ENCODE measurements at places on chromosomes 11 and 22. TPM values are rescaled to one million over a fixed set of nuclear protein-coding genes. Genes with fewer than 3 reads are reported as not detected.
A peak's percentile ranks its signal among the peaks of the same experiment; 100 is the strongest.

DNA sequence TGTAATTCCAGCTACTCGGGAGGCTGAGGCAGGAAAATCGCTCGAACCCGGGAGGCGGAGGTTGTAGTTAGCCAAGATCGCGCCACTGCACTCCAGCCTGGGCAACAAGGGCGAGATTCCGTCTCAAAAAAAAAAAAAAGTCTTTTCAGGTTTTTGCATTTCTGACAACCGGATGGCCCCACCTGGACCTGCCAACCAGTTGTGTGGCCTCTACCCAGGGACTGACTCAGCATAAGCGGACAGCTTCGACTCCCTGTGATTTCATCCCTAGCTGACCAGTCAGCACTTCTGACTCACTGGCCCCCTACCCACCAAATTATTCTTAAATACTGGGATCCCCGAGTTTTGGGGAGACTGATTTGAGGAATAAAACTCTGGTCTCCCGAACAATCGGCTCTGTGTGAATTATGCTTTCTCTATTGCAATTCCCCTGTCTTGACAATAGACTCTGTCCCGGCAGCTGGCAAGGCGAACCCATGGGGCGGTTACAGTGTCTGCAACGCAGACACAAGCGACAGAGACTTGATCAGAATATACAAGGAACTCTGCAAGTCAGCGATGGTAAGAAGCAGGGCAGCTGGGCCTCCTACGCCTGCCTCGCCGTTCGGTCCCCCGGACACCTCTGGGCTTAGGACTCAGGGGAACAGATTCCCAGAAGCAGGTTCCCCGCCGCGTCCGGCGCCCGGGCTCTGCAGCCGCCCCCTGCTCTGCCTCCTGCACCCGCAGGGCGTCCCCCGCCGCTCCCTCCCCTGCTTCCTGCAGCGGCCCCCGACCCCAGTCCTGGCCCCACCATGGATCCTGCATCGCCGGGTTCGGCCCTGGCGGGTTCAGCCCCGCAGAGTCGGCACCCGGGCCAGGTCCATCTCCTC is 741 bp upstream of the TALDO1 start:
- DNase-seq = no peak

DNA sequence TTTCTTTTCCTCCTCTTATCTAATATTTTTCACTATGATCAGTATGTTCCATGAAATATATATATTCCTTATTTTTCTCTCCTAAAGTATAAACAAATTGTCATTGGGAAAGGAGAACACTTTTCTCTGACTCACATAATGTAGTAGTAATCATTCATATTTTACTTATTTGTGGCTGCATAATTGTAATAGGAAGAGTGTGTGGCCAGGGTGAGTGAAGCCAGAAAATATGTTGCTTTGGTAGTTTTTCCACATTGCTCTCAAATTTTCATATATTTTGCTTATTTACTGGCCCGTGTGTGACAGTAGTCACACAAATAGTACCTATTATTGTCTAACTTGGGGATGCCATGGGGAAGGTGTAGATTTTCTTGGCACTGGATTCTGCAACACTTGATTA is 172.1 kb downstream of the DYNC2H1 start:
- no peak for DNase-seq

DNA sequence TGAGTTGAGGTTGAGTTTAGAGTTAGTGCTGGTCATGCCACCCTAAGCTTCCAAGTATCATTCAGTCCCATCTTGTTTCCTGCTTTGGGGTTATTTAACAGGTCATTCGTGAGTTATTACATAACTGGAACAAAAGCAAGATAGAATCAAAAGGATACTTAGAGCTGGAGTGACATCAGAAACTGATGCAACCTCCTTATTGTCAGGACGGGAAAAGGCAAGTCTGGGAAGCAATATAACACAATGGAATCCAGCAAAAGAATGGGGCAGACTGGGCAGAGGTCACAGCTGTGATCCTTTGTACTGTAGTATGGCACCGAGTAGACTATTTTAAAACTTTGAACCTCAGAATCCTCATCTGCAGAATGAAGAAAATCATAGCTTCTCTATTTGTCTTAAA is 4.4 kb upstream of the PRSS23 start:
- DNase-seq = no peak

DNA sequence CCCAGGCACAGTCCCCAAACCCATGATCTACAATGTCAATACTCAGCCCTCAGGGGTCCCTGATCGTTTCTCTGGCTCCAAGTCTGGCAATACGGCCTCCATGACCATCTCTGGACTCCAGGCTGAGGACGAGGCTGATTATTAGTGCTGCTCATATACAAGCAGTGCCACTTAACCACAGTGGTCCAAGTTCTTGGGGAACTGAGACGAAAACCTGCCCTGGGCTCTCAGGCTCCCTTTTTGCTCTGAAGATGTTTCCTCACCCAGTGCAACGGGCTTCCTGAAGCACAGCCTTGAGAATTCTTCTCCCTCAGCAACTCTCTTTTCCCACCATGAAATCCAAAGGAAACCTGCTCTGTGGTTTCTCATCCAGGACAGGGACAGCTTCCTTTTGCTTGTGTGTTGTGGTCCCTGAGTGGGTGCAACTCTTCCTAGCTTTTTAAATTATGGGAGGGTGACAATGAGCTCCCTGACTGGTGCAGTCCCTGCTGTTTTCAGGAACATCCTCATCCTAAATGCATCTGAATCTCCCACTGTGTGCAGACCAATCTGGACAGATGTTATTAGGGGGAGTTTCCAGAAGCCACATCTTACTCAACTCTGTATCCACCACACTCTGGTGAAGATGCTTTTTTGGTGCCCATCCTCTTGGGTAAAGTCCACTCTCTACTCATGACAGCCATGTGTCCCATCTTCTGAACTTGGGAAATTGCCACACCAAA is 30.6 kb upstream of the IGLL5 start:
- no peak for DNase-seq

DNA sequence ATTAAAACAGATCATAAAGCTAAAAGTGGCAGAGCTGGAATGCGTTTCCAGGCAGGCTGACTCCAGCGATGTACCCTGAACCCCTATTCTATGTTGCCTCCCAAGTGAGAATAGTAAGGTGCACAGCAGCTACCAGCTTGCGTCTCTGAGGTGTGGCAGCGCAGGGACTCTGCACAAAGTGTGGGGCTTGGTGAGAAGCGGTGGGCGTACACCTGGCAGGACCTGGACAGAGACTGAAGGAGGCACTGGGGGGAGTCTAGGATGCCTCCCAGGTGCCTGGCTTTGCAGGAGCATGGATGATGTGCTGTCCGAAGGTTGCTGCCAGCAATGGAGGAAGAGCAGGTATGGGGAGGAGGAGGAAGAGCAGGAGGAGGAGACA is 42.9 kb downstream of the AMPD3 start:
- no peak for DNase-seq

- DNase-seq = peak; percentile 18
Measured at GRCh38 chr11:116193321-116194131, 579.3 kb downstream of the BUD13 start.

The GRIK4 gene
- 0.52 TPM for total RNA-seq

DNA sequence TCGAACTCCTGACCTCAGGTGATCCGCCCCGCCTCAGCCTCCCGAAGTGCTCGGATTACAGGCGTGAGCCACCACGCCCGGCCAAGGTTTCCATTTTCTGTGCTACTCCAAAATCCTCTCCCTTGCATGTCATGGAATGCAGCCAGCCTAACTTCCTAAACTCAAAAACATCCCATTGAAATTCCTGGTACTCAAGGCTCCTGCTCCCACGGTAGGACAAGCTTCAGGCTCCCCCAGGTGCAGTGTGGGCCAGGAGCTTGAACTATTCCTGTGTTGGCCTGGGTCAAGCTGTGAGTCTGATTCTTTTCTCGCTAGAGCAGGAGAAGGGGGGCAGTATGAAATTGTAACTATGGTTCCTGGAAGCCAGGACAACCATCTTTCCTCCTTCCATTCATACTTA is 97.1 kb downstream of the RPL27A start:
- DNase-seq = no peak

DNA sequence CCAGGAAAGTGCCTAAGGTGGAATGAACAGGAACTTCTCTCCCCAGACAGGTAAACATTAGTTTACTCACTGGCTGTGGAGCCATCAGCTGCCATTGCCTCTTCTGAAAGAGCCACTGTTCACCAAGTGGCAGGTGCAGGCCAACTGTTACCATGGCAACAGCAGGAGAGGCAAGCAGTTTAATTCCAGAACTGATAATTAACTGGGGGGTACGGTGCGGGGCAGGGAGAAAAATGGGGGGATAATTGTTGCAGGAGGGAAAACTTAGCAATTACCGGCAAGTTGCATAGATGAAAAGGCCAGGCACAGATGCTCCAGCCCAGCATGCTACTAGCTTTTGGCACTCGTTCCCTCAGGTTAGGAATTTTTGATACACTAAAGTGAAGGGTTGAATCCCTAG is 85.1 kb downstream of the TRIM44 start:
- peak; percentile 34 for DNase-seq

DNA sequence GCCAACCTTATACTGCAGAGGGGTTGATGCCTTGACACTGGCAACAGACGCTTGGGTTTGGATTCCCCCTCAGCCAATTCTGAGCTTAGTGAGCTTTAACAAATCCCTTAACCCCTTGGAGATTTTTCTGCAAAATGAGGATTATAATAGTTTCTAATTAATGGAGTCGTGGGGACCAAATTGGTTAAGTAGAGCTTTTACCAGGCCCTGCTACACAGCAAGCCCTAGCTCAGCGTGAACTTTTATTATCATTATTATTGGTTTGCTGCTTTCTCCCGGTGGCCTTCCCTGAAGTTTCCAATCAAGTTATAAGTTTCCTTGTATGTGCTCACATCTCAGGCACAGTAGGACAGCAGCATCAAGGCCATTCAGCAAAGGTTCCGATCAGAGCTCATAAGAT is 156.6 kb upstream of the GUCY1A2 start:
- DNase-seq = no peak

DNA sequence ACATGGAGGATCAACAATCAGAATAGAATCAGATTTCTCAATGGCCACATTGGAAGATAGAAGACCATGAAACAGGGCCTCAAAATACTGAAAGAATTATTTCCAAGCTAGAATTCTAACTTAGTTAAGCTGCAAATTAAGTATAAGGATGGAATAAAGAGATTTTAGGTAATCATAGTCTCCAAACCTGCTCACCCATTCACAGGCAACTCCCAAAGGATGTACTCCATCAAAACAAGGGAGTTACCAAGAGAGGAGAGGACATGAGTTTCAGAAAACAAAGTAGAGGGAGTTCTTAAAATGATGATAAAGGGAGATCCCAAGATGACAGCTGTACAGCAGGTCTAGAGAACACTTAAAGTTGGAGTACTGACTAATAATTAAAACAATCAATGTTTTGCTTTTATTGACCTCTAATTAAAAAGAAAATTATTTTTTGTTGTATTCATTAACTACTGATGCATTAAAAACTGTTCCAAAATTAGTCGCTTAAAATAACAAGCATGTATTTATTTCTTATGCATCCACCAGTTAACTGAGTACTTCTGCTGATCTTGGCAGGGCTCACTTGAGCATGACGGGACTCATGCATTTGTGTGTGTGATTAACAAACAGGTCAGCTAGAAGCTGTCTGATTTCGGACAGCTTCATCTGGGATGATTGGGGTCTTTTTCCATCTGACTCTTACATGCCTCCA is 95.6 kb downstream of the CD44 start:
- DNase-seq = no peak

GRCh38 chr22:34975721-34976120 is 90.2 kb upstream of the ISX start:
- no peak for DNase-seq

- no peak for DNase-seq
Measured at GRCh38 chr22:47615051-47615450, 852.6 kb downstream of the TBC1D22A start.

- peak; percentile 70 for DNase-seq
Measured at GRCh38 chr11:118415739-118416068, 14.3 kb downstream of the ATP5MG start.

The ALDH3B1 gene
- 36.6 TPM for total RNA-seq

GRCh38 chr22:27799015-27799826 is 2.3 kb downstream of the MN1 start:
- DNase-seq = no peak

GRCh38 chr11:14422814-14423182 is 63.8 kb upstream of the RRAS2 start:
- no peak for DNase-seq
